ENCODE measurements at places on chromosomes 11 and 22.

DNA sequence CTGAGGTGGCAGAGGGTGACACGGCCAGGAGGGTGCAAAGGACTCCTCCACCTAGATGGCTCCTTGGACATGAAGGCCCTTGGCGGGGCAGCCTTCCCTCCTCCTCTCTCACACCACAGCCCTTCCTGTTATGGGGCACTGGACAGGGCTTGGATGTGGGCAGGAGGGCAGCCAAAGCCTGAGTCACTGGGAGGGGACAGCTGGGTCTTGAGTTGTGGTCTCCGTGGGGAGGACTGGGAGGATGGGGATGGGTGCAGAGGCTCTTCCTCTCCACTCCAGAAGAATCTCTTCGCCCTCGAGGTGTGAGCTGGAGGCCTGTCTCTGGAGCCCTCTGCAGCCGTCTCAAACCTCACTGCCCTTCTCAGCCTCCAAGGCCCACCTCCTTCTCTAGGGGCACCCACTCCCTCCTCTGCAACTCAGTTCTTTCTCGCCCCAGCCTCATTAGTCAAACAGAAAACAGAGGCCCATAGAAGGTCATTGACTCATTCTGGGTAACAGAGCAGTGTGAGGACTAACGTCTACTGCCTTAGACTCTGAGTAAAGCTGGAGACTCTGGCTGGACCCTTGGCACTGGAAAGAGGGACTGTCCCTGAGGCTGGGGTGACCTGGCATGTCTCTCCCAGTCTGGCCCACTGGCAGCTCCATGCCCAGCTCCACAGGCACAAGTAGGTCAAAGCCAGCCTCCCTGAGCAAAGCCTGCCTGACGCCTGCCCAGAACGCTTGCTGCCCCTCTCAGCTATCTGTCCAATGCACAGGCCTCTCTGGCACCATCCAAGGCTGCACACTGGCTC is 47.5 kb upstream of the CDON start:
- DNase-seq: no peak

- no peak for DNase-seq
These were observed 970 bp downstream of the OR5B21 start for GRCh38 chr11:58506935-58507334.

DNA sequence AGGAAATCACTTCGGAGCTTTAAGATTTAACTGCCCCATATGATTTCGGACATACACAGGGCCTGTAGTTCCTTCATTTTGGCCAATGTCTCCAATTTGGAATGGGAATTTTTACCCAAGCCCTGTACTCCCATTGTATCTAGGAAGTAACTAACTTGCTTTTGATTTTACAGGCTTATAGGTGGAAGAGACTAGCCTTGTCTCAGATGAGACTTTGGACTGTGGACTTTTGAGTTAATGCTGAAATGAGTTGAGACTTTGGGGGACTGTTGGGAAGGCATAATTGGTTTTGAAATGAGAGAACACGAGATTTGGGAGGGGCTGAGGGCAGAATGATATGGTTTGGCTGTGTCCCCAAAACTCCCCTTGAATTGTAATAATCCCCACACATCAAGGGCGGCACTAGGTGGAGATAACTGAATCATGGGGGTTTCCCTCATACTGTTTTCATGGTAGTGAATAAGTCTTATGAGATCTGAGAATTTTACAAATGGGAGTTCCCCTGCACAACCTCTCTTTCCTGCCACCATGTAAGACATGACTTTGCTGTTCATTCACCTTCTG is 130.5 kb downstream of the LARGE1 start:
- DNase-seq: no peak

GRCh38 chr11:77384571-77384970 is 83.1 kb upstream of the GDPD4 start:
- no peak for DNase-seq

DNA sequence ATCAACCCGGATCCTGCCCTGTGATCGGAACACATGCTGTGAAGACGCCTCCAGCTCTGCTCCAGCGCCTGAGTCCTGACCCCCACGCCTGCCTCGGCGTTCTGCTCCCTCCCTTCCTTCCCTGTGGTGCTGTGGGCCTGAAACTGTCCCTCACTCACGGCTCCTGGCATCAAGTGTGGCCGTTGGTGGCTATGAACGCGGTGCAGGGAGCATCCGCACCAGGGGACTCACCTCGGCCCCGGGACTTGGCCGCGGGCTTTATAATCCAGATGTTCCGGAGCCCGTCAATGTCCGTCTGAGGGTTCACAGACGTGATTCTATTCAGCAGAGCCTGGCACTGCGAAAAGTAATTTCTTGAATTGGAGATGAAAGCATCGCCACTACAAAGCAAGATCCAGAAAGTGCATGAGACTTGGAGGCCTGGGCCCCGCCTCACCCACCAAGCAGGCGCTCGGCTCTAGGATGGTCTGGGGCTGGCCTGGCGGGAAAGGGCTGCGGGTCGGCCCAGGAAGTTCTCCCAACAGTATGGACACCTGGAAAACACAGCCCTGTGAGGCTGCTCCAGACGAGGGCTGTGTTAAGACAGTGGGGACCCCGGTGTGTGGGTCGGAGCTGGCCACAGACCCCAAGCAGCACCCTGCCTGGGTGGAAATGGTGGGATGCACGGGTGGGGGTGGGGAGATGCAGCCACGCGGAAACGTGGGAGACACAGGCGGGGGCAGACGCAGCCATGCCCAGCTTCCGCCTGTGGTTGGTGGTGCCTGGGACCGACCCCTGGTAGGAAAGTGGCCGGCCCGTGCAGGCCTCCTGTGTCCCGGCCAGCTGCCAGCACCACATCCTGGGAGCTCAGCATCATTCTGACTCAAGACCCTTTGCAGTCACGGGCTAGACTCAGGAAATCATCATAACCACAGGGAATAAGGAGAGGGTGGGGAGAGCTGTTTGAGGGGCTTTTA is 21.8 kb upstream of the IL17REL start:
- no peak for DNase-seq

GRCh38 chr22:48703265-48703941 is 1124.3 kb downstream of the BRD1 start:
- no peak for DNase-seq

DNA sequence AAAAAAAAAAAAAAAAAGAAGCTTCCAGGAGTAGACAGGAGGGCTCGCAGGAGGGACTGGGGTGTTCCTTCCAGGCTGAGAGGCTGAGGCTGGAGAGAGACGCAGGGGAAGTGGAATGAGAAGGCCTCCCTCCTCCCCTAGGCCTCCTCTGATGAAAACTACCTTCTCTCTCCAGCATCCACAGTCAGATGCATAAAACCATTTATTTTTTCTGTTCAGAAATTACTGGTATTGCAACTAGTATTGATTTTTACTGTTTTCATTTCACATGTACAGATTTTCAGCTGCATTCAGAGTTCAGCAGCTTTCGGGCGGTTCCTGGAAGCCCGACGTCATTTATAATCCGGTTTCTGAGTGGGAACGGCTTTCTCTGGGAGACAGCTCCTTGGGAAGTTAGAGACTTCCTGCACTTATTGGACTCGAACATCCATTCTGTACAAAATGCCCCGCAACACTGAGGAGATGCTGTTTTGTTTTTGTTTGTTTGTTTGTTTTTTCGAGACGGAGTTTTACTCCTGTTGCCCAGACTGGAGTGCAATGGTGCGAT is 6.9 kb upstream of the NFAM1 start:
- no peak for DNase-seq

DNA sequence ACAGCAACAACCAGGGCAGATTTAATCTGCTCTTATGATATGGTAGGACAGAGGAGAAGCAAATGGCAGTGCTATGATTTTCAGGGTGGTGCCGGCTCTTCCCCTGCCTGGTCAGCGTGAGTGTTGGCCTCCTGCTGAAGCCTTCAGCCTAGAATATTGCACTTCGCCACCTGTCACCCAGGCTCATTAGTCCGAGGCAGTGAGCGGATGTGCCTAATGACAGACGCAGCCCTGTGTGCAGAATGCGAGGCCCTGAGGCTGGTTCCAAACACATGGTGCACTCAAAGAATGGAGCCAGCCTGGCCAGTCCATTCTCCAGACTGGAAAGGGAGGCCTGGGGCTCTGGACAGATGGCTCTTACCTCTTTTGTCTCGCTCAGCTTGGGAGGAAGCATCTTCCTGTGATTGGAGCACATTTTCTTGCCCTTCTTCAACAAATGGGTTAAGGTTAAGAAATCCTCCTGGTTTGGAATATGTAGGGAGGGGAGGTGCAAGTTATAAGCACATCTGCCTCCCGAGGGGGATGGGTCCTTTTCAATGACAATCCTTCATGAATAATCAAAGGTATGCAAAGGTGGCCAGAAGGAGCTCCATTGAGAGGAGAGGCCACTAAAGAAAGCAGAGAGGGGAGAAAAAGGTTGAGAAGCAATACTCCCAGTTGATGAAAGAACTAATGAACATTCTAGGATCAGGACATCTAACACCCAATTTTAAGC is 39.7 kb upstream of the GALNT18 start:
- DNase-seq: no peak

DNA sequence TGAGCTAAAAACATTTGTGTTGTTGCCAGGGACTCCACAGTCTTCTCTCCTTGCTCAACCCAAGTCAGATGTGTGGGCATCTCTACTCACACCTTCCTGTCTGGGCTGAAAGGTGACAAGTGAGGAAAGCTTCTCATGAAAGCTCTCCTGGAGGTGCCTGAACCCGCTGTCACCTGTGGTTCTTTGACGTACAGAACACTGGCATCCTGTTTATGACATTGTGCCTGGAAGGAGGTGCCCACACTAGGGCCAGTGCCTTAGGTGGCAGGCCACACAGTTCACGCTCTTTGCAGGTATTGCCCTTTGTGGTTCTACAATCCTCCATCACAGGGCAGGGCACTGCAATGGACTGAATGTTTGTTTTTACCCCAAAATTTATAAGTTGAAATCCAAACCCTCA is 108.5 kb downstream of the CD44 start:
- peak; percentile 79 for DNase-seq

- DNase-seq: no peak
These were observed 24.0 kb upstream of the ROBO3 start for GRCh38 chr11:124841201-124841600.

DNA sequence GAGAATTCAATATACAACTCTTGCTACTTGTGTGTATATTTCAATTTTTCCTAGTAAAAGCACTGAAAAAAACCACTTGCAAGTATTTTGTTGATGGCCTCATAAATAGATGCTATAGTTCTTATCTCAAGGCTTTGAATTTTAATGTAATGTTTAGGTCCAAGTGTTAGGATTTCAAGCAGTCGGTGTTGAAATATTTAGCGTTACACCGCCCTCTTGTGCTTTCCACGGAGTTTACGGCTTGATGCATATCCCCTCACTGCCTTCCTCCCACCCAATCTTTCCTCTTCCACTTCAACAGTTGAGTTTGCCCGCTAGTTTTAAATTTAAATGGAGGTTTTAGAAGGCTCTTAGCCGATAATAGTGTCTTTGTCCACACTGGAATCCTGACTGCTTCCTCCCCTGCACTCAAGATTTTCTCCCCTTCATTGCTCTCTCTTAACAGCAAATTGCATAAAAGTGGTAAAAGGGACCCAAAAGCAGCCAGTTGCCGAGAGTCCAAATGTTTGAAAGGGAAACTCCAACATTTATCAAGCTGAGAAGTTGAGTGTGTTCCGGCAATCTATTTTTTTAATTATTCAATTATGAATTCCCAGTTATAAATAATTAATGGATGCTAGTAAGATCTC is 25.9 kb upstream of the HTATIP2 start:
- DNase-seq: no peak

GRCh38 chr11:65085446-65085845 is 1.4 kb downstream of the ZFPL1 start:
- no peak for DNase-seq

DNA sequence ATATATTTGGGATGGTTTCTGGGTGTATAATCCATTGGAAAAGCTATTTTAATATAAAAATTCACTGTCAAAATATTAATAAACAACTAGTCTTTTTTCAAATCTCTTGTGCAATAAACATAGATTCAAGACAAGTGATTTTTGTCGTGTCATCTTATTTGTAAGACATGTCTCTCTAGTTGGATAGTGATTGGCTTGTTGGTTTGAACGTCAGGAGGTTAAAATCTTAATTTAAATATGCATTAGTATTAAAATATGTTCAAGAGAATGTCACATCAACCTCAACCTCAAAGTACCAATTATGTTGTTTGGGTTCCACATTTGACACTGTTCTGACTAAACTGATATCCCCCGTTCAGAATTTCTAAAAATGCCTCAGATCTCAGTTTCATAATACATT is 287.6 kb downstream of the CASP12 start:
- DNase-seq: no peak

DNA sequence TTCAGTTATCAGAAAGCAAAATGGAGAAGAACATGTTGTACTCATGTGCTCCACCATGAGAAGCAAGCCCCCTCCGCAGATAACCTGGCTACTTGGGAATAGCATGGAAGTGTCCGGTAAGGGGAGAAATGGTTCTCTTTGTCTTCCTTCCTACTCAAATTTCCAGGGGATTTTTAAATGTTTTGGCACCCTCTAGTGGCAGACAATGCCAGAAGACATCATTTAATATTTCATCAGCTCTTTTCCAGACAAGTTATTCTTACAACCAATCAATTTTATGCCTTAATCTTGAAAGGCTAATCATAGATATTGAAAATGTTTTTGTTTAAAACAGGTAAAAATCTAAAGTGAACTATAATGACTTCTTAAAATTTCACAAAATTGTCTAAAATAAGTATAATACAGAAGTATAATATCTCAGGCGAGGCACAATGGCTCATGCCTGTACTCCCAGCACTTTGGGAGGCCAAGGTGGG is 15.7 kb downstream of the CRTAM start:
- DNase-seq: peak; percentile 67

GRCh38 chr22:28029956-28030355 is 110.9 kb upstream of the PITPNB start:
- no peak for DNase-seq
